Inflammatory macrophage treated with lipopolysaccharide for 1 hour (primary cell): ENCODE measurements at places on chromosomes 16 and 17.

- DNase-seq = no peak
Observed at GRCh38 chr16:55697867-55698266, 42.1 kb downstream of the SLC6A2 start.

DNA sequence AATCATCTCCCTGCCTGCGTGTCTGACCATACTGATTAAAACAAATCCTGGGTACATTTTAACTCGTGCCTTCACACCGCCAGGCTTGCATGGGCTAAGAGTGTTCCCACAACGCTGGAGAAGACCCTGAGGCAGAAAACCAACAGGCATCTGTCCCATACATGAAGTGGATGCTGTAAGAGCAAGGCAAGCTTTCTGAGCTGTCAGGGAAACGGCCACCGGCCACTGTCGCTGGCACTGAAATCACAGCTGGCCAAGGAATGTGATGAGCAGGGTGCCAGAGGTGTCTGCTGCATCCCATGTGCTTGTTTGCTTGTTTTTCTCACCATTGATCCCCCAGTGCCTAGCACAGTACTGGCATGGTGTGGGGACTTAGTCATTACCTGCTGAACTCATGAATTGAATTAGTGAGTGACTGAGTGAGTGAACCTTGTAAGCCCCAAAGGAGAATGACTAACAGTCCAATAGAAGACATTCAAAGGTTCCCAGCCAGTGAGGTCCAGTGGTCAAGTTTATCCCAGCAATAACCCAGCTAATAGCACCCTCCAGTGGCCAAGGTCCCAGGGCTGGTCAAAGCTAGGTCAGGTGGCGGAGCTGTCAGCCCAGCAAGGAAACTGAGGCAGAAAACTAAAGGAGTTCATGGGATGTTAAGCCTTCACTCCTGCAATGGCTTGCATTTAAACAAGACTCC is 92.7 kb upstream of the CDH5 start:
- DNase-seq = no peak

DNA sequence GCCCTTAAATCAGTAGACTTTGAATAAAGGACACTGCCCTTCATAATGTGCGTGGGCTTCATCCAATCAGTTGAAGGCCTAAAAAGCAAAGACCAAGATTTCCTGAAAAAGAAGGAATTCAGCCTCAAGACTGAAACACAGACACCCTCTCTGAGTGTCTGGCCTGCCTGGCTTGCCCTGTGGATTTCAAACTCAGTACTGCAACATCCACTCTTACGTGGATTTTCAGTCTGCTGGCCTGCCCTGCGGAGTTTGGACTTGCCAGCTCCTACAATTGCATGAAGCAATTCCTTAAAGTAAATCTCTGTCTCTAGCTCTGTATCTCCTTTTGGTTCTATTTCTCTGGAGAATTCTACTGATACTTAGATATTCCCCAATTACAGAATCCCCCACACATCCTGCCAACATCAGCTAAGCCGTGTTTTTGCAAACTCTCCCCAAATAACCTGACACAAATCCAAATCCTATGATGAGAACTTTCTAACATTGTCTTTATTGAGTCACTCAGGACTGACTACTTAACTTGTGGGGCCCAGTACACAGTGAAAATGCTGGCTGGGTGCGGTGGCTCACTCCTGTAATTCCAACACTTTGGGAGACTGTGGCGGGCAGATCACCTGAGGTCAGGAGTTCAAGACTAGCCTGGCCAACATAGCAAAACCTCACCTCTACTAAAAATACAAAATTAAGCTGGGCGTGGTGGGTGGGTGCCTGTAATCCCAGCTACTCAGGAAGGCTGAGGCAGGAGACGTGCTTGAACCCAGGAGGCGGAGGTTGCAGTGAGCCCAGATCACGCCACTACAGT is 7.2 kb upstream of the TNFRSF17 start:
- DNase-seq = no peak

DNA sequence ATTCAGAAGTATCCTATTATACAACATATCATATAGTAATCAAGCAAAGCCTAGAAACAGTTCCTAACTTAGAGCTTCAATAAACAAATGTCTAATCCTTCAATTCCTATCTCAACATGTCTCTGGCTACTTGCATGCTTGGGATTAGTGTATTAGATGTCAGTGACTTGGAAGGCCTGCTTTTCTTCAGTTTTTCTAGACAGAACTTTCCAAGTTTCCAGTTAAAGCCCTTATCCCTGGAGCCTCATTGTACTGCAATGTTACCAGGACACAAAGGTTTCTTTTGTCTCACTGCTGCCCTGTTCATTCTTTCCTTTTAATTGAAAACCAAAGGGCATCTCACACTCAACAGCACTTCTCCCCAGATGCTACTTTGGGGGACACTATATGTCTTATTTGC is 16.5 kb downstream of the PSME3IP1 start:
- no peak for DNase-seq

GRCh38 chr16:8878523-8878911 is 3.6 kb upstream of the LITAFD start:
- no peak for DNase-seq

- peak; percentile 23 for DNase-seq
Observed at GRCh38 chr17:58051468-58051867, 31.8 kb upstream of the DYNLL2 start.

DNA sequence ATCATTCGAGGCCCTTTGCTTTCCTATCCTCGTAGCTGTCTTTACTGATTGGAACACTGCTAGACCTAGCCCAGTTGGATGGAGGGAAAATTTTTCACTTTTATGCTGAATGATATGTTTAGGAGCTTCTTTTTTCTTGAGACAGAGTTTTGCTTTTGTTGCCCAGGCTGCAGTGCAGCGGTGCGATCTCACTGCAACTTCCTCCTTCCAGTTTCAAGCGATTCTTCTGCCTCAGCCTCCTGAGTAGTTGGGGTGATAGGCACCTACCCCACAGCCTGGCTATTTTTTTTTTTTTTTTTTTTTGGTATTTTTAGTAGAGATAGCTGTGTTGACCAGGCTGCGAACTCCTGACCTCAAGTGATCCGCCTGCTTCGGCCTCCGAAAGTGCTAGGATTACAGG is 17.3 kb upstream of the PSMC5 start:
- no peak for DNase-seq

GRCh38 chr17:33116021-33116551 is 124.4 kb downstream of the SPACA3 start:
- no peak for DNase-seq

DNA sequence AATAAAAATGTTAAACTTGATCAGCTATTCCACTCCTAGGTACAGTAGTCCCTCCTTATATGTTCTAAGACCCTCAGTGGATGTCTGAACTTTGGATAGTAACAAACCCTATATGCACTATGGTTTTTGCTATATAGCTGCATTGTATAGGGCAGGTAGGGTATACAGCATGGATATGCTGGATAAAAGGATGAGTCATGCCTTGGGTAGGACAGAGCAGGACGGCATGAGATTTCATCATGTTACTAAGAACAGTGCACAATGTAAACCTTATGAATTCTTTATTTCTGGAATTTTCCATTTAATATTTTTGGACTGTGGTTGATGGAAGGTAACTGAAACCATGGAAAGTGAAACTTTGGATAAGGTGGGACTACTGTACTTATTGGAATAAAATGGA is 235.1 kb downstream of the CEP112 start:
- no peak for DNase-seq

DNA sequence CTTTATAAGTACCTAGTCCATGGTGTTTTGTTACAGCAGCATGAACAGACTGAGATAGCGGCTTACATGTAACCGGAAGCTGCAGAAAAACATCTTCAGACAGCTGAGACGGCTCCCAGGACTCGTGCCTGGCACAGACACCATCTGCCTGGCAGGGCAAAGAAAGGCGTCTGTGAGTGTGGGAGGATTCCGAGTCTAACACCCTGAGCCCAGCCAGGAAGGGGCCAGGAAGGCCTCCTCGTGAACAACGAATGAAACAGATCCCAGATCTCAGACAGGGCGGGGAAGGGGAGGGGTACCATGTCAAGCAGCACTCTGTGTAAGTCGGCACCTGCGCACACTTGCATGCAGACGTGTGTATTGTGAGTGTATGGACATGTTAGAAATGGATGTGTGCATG is 4.4 kb upstream of the CSNK1D start:
- DNase-seq = no peak

DNA sequence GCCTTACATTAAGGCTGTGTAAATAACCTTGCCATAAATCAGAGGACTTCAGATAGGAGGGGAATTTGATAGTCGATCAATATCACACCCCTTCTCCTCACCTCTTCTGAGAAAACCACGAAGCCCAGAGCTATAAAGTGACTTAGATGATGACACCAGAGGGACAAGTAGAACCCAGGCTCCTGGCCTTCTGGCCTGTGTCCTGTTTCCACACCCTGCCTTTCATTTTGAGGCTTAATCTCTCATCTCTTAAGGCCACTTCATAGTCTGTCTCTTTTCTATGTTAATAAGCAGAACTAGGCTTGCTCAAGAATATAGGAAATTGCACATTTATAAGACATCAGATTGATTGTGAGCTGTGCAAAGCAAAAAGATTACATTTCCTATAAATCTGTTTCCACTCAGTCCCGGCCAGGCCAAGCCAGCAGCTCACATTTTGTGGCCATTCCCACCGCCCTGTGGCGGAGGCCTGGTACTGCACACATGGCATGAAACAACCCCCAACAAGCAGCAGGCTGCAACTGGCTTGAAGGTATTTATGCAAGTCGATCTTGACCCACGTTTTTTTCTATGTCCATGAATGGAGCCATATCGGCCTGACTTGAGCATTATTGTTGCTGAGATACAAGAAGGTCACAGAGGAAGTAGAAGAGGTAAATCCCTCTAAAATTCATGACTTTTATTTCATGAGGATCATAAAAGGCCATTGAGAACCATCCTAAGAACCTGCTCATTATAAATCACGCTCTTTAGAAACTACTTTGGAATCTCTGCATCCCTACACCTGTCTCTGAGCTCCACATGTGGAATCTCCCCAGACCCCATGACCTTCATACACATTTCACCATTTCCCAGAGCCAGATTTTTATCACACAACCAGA is 93.7 kb downstream of the PMP22 start:
- DNase-seq = peak; percentile 70

DNA sequence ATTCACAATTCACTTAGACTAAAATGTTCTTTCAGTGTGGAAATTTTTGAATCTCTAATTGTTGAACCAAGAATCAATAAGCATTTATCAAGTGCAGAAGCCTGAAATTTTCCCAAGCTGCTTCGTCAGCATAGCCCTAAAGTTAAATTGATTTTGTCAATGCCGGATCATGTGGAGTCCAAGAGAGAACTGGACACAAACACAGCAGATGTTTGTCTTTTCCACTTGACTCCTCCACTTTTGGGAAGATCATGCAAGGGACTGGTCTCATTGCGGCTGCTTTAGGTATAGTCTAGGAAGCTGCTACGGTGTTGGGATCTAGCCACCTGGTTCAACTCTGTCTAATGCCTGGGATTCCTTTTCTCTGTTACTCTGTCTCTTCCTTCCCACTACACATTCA is 95.7 kb downstream of the CYB561 start:
- DNase-seq = no peak

DNA sequence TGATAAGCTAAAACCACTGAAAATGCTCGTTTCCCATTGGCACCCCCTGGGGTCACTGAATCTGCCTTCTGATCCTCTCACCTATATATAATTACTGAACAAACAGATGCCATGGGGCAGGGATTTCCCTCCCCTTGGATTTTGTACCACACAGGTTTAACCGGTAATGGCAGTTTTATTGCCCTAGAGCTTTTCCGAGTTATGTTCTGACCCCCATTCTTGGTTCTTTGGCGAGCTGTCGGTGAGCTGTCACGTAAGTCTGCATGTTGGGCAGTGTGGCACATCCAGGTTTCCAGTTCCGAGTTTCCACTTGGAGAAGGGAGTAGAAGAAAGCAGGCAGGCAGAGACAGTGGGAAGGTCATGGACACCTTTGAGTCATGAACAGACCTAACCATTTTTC is 7.1 kb downstream of the TMEM97 start:
- DNase-seq = no peak

- DNase-seq = no peak
Observed at GRCh38 chr16:24747441-24747840, 18.0 kb downstream of the TNRC6A start.

DNA sequence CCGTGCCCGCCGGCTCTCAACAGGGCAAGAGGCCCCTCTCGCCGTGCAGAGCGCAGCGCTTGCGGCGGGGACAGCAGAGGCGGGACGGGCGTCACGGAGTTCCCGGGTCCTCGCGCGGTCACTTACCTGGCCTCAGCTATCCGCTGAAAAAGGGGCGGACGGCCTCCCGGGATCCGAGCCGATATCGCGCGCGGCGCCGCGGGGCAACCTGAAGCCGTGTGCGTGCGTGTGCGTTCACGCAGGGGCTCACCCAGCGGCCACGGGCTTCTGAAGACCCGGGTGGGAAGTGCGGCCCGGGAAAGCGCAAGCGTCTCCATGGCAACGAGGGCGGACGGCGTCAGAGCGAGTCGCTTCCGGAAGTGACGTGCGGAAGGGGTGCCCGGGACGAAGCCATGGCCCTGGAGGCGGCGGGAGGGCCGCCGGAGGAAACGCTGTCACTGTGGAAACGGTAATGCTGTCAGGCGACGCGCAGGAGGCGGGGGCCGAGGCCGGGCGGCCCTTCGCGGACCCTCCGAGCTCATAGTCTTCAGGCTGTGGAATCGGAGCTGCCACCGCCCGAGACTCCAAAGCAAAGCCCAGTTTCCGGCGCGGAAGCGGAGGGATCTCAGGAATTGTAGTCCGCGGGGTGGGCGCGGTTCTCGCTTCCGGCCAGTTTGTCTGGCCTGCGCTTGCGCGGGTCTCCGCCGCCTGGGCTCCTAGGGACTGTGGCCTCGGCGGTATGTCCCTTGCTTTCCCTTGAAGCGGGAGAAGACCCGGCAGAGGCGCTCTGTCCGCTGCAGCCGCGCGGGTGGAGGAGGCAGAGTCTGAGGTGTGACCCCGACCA is at the start of gene ENDOV:
Gene ENDOV, plus strand, starts transcription at position 365 of the 823 bp plus-strand sequence. Its CDS starts 28 bp downstream, at position 393.
- DNase-seq = peak; percentile 89

DNA sequence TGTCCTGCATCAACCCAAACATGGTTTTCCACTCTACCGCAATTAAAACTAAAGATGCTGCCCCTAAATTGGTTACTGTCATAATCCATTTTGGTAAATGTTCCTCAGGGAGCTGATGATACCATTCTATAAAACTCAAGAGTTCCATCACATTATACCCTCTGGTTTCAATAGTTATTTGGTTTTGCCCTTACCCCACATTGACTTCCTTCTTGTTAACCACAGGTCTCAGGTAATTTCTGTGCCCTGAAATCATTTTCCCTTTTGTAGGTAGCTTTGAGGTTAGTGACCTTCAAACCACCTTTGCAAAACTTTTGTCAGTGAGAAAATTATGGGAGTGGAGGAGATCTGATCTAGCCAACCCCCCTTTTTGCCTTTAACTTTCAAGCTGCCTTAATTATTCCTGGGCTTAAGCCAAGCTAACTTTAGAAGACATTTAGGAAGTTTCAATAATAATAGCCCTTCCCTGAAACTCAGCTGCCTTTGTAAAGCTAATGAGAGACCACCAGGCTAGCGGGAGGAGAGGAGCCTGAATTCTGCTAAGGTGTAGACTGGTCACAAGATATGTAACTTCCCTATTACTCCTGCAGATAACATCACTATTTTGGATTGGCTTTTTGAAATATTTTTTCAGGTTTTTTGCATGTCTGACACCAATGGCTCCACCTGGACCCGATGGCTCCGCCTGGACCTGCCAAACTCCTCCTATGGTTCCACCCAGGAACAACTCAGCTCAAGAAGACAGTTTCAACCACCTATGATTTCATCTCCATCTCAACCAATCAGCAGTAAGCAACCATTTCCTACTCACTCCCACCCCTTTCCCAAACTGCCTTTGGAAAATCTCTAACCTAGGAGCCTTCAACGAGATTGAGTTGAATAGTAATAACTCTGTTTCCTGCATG is 224.9 kb downstream of the HS3ST3B1 start:
- DNase-seq = no peak

GRCh38 chr16:86503830-86504229 is 6.5 kb upstream of the FOXF1 start:
- no peak for DNase-seq

GRCh38 chr17:3207367-3207766 is at the start of gene OR1A1:
TSS of gene OR1A1 (plus strand) at chr17:3207667. CDS start at chr17:3215621, 7,954 bp downstream.
- no peak for DNase-seq
